Smooth muscle cell of the brain vasculature (primary cell): ENCODE measurements at places on chromosomes 4 and X.

- DNase-seq = no peak
These were observed 58.5 kb upstream of the SMAD1 start for GRCh38 chr4:145423017-145423708.

GRCh38 chr4:25405453-25405852 lies 28.4 kb downstream of the ANAPC4 start:
- no peak for DNase-seq

- no peak for DNase-seq
These were observed 77.3 kb upstream of the IGSF1 start for GRCh38 chrX:131366407-131366806.

GRCh38 chr4:152164561-152164960 lies 371.3 kb downstream of the FBXW7 start:
- no peak for DNase-seq

DNA sequence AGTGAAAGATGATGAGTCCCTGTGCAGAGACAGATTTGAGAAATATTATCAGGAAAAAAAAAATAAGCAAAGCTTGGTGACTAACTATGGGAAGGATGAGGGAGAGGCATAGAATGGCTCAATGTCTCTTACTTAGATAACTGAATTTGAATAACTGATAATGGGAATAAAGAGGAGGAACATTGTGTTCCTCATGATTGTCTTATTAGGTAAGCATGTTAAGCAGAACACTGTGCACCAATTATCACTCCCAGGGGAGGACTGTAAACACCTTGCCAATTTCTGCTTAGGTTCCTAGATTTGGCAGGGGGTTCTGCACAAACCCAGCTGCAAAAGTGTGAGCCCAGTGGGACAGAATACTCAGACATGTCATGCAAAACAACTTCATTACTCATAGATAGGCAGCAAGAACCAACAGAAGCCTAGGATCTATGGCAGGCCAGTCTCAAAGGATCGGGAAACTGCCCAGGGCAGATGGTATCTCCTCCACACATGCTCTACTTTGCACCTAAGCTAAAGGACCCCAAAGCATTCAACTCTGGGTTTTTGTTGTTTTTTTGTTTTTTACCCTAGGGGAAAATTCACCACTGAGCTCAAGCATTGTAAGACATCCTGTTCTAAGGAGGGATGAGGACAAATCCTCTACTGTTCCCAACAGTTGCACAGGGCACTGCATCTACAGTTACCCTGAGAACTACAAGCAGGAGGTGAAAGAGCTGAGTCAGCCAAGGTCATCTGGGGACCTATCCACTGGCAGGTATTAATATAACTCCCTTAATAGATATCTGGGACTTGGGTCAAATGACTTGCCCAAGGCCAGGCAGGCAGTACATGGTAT lies 907.0 kb downstream of the RAPGEF2 start:
- no peak for DNase-seq

- no peak for DNase-seq
These were observed 6.1 kb downstream of the IL9R start for GRCh38 chrX:156003486-156004185.
